SJSA1 (cell line): ENCODE measurements at places on chromosomes 6 and 20. TPM values are rescaled to one million over a fixed set of nuclear protein-coding genes. Genes with fewer than 3 reads are reported as not detected.
A peak's percentile ranks its signal among the peaks of the same experiment; 100 is the strongest.

GRCh38 chr6:111926731-111927302 lies 53.6 kb upstream of the FYN start:
- DNase-seq = no peak

DNA sequence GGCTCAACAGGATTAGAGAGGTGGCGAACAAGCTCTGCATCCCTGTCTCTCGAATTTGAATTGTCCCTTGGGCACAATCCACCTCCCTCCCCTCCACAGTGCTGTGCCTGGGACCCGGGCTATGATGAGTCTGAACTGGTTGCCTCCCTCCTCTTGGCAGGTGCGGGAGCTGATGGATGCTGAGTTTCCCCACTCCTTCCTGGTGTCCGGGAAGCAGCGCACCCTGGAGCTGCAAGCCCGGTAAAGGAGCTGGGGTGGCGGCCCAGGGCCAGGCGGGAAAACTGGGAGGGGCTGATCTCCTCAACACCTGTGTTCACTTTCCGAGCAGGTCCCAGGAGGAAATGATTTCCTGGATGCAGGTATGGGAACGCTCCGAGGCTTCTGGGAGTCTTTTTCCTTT lies 14.9 kb downstream of the FGD2 start:
- no peak for DNase-seq

DNA sequence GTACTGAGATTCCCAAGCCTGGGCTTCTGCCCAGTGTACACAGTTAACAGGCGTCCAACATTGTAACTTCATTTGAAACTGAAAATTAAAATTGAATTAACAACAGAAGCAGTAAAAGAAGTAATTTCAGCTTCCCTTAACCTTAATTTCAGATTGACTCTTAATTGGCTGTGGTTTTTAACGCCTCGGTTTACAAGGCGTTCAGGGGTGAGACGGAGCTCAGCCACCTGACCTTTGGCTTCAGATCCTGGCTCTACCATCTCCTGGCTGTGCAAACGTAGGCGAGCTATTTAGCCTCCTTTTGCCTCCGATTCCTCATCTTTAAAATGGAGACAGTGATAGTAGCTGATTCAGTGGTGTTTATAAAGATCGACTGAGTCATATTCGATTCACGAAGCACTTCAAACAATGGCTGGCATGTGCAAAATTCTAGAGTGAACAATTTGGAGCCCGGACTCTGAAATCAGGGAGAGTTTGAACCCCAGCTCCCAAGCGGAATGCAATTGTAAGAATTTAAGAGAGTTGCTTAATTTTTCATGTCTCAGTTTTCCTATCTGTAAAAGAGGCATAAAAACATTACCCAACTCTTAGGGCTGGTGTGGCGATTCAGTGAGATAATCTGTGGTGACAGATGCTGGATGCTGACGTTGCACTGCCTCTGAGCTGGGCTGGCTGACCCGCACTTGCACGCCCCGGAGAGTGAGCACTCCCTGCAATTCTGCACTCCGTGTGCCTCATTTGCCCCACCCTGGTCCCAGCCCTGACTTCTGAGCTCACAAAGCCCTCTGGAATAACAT lies 23.5 kb upstream of the OCSTAMP start:
- DNase-seq = no peak

KIAA0408 gene
- total RNA-seq = 5.1 and 5.8 TPM in 2 replicates

- no peak for DNase-seq
Observed at GRCh38 chr6:54191461-54191860, 80.2 kb downstream of the MLIP start.

GRCh38 chr6:44054721-44055559 lies 72.3 kb downstream of the MRPL14 start:
- peak; percentile 86 for DNase-seq

DNA sequence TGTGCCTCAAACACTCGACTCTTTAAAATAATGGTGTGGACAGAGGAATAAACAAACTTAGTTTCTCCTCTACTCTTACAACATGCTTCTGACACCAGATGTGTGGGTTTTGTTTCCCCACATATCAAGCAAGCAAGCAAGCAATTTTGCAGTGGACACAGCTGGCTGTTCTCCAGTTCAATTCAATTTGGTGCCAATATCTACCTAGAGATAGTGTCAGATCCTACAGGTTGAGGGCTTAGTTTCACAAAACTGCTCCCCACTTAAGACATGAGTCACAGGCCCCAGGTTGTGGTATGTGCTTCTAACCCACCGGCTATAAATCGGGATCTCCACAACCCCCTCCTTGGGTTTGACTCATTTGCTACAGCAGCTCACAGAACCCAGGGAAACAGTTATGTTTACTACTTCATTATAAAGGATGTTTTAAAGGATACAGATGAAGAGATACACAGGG lies 131.4 kb upstream of the TRAF3IP2 start:
- DNase-seq = peak; percentile 72

HMGCLL1 gene
- total RNA-seq = not detected in 2 replicates
